ENCODE measurements at places on chromosomes 1 and 21.

DNA sequence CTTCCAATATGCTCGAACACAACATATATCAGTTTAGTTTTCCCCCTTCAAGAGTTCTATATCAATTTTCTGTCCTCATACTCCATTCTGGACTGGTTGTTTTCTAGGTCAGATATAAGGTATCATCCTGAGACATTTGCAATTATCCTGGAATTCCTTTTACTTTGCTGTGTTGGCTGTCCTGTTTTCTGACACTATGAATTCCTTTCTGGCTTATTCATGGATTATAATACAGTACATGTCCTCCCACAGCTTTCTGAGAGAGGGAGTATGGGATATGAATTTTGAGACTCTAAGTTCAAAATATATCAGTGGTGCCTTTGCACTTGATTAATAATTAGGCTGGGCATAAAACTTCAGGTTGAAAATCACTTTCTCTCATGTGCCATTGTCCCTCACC, 11.9 kb downstream of the PHTF1 start:
- DNase-seq, result no peak

- no peak for DNase-seq
Measured at GRCh38 chr1:63198871-63199394, 123.4 kb upstream of the FOXD3 start.

GRCh38 chr1:119160866-119161265, 20.4 kb upstream of the WARS2 start:
- DNase-seq, result no peak

- no peak for DNase-seq
Measured at GRCh38 chr1:27147842-27148518, 6.9 kb downstream of the SLC9A1 start.

DNA sequence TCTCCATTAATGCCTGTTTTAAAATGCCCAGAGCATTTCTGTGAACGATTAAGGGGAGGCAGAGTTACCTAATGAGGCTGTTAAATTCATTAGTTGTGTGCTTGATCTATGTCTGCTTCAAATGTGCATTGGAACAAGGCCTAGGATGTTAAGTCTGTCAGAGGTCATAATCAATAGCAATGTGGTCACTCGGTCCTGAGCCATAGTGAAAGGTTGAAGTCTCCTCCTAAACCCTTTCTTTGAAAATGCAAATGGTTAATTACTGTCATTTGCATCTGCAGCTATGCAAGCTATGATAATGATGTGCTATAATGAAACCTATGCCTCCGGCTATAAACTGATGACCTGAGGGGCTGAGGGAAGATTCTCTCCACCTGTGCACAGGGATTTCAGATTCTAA, 114.2 kb upstream of the NR5A2 start:
- DNase-seq, result no peak

DNA sequence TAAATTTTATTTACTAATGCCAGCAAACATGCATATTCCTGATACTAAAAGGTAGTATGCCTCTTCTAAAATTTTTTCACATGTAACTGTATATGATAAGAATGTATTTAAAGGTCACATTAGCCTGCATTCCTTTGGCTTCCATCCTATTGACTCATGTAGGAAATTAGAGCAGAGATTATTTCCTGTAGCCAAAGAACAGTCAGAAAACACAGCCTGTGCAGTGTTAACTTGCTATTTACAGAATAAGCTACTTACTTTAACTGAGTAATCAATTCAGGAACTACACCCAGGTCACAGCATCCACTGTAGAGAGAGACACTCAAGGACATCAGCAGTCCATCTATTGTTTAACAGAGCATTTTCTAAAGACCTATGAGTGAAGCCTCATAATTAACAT, 154.5 kb upstream of the ADGRL4 start:
- DNase-seq, result no peak

- DNase-seq, result no peak
Measured at GRCh38 chr1:41158147-41158875, 83.8 kb downstream of the SCMH1 start.

GRCh38 chr1:85849660-85850059, 141.4 kb upstream of the ZNHIT6 start:
- no peak for DNase-seq
